ENCODE measurements at places on chromosomes 2 and 18. TPM values are rescaled to one million over a fixed set of nuclear protein-coding genes. Genes with fewer than 3 reads are reported as not detected.

DNA sequence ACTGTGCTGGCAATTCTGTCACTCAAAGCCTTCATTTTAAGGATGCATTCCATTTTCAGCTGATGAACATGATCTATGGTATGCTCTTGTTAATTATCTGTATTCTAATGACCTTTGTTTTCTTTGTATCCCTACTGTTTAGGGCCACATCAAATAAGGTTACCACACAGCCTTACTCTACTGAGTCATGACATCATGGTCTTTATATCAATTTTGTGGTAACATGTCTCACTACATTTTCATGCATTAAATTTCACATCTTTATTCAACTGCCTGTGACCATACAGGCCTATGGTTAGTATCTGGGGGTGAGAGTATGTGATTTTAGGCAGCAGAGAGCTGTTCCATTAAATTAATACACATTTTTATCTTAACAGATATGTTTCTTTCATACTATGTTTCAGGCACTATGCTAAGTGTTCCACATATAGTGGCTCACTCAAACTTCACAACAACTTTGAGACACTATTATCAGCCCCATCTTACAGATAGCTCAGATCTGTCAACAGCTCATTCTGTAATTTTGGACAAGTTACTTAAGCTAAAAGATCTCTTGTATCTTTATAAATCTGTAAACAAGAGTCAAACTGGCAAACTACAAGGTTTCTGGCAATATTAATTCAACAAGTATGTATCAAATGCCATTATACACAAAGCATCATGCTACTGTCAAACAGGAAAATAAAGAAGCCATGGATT lies 18.0 kb downstream of the LRPPRC start:
- no peak for DNase-seq

KHK gene
- 7.6 TPM for total RNA-seq

DNA sequence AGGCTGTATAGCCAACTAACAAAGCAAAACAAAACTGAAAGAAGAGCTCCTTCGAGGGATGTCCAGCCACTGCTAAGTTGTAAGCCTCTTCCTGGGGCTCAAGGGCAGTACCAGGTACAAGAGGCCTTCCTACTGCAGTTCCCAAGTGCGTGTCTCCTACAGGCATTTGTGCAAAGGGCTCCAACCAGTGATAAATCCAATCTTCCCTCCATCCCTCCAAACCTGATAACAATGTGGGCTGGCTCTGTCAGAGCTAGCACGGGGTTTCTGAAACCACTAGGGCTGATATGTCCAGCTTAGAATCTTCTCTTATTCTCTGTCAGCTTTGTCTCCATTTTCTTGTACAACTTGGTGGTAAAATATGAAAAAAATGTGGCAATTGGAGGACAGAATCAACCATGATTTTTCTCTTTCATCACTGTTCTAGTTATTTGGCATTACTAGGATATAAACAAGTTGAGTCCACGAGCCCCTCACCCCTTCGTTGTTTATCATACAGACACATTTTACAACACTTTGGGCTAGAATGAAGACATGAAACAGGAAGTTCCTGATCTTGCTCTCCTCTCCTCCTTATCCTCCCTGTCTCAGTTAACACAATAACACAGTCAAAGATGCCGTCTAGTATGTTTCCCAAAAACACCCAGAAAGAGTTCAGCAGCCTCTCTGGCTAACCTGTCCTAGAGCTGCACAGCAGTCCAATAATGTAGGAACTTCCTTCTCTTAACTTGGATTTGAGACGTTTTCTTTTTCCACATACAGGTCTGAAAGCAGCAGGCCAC lies 35.4 kb upstream of the WIPF1 start:
- DNase-seq, result no peak

GRCh38 chr2:134796373-134796772 lies 42.0 kb upstream of the ACMSD start:
- no peak for DNase-seq

DNA sequence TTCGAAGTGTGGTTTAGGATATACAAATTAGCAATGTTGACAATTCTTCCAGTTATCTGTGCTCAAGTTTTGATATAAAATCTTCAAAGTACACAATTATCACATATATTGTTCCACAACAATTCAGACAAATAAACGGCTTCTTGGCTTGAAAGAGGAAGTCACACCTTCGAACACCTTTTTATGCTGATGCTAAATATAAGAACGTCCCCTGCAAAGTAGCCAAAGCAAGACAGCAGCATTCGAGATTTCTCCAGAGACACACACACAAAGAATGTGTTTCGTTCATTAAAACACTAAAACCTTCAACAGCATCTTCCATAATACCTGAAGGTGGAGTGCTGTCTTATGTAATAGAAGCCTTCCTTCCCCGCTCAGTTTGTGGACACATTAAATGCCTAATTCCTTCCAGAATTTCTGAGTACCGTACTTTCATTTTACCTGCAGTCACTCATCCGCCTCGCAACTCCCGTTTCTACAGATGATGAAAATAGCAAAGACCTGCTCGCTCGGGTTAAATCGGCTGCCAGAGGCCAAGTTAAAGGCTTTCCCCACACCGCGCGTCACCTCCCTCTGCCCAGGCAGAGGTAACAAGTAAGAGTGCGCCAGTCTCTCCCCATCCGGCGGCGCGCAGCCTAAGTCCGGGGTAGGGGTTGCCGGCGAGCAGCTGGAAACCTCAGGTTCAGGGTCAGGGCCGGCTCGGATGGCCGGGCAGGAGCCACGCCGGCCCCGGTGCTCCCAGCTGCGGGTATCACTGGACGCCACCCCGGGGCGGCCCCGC lies 847 bp downstream of the SERPINE2 start:
- DNase-seq, result peak; percentile 50

PPP4R1 gene
- 149 TPM for total RNA-seq

Measured in lung (tissue), 17 donors.